ENCODE measurements at places on chromosomes 16 and 17.

DNA sequence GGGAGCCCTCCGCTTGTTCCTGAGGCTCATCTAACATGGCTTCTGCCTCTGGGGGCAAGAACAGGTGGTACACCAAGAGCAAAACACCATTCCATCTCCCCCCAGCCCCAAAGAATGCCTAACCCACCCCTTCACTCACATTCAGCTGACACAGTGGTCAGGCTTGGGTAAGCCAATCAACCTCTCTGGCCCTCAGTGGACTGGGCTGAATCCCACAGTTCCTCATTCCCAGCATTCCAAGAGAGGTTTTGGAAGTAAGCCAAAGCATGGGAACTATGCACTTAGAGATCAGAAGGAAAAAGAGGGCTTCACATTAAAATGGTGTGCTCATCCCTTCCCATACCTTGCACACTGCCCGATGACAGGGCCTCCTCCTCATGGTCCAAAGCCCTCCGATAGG is 7.8 kb downstream of the PIGS start:
- no peak for DNase-seq

- DNase-seq = no peak
These were observed 68.6 kb downstream of the ZZEF1 start for GRCh38 chr17:4073983-4074830.

GRCh38 chr17:33016920-33017319 is 25.3 kb downstream of the SPACA3 start:
- DNase-seq = no peak

DNA sequence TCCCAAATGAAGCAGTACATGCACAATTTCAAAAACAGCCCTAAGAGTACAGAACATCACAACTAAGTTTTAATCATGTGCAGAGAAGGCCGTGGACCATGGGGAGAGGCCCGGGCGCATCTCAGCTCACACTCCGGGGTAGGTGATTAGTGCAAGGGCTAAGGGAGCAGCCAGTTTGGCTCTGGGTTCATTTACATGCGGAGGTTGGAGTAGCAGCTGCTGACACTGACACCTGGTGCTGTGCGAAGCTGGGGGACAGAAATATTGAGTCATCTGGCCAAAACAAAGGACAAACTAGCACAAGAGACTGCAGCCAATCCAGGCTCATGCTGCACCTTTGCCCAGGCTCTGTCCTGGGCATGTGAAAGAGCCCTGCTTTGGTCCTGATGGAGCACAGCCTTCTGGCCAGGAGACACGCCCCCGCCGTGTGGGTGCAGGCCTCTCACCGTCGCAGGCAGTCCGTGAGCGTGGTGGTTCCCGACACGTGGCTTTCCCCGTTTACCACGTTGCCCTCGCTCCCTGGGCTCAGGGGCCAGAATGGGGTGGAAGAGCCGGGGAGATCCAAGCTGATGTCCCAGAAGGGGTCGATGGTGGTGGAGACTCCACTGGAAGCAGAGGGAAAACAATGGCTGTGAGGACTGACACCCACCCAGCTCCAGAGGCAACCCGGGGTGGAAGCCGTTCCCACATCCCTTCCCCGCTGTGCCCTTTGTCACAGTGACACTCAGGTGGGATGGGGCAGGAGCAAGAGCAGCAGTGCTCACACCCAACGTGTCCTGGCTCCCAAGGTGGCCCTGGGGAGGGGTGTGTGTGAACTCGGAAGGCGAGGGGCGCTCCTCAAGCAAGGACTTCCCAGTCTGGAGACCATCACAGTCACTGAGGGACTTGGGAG is 31.9 kb downstream of the USP22 start:
- DNase-seq = no peak

- no peak for DNase-seq
These were observed 22.7 kb downstream of the NQO1 start for GRCh38 chr16:69703638-69704037.

- DNase-seq = peak; percentile 63
These were observed 7.9 kb upstream of the BAHCC1 start for GRCh38 chr17:81387100-81388090.

GRCh38 chr17:9958586-9959281 is 53.7 kb upstream of the RCVRN start:
- DNase-seq = no peak

GRCh38 chr17:4179071-4179470 is 36.1 kb downstream of the CYB5D2 start:
- DNase-seq = no peak
